CD4-positive, alpha-beta T cell treated with Interleukin-1 beta for 1 hour (primary cell): ENCODE measurements at places on chromosomes 12 and 14.
A peak's percentile ranks its signal among the peaks of the same experiment; 100 is the strongest.

DNA sequence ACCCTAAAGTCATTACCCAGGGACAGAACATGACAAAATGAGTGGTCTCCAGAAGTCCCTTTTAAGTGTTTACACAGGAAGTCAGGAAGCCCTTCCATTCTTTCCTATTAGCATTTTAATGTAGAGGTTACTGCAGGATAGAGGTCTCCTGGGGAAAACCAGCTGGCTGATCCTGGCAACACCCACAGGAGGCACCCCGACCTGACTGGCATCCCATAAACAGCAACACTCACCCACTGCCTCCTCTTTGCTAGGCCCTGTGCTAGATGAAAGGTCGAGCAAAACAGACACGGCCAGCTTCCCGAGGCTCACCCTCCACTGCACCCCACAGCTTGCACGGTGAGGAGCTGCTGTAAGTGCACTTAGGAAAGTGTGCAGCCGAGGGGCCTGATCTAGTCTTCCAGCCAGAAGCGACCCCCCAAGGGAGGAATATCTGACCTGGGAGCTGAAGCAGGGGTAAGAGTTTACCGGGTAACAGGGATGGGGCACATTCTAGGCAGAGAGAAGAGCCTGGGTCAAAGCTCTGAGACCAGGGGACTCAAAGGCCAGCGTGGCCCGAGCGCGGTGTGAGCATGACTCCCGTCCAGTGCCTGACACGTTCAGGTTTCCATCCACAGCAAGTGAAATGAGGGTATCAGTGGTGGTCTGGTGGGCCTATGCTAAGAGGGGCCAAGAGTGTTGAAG lies 9.0 kb downstream of the DAZAP2 start:
- no peak for DNase-seq

DNA sequence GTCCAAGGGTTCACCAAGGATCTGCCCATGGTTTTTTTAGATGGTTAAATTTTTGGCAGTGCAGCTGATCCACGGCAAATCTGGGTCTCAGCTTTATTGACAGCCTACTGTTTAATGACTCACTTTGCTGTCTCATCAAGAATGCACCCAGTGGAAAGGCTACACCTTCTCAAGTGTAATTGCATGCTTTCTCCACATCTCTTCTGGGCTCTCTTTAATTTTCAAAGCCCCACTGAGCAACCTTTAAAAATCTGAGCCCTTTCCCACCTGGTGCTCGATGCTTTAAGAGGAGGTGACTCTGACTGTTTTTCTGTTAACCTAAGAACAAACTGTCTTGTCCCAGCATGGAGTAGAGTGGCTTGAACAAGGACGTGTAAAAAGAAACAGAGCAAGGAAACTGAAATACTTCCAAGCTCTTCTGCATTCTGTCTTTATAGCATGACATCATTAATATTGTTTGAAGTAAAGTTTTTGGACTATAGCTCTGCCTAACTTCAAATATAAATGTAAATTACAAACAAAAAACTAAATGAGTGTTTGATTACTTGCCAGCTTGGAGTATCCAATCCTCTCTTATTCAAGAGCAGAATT lies 214.2 kb upstream of the KRR1 start:
- no peak for DNase-seq

DNA sequence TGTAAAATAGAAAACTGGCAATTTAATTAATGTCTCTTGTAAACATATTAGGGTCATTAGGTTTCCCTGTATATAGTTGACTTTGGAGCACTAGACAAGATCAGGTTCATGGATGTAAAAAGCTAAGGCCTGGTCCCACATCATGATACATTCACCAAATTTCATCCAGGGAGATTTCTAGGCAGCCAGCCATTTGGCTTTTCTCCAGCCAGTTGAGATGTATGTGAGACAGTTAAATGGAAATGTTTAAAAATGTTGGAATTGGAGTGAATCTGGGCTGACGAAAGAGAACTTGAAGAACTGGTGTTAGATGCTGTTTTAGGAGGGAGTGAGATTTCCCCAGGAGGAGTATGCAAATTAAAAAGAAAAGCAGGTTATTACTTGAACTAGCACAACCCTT lies 41.8 kb upstream of the CLEC14A start:
- no peak for DNase-seq

- DNase-seq = no peak
Observed at GRCh38 chr12:6666211-6666610, 3.3 kb upstream of the ING4 start.

DNA sequence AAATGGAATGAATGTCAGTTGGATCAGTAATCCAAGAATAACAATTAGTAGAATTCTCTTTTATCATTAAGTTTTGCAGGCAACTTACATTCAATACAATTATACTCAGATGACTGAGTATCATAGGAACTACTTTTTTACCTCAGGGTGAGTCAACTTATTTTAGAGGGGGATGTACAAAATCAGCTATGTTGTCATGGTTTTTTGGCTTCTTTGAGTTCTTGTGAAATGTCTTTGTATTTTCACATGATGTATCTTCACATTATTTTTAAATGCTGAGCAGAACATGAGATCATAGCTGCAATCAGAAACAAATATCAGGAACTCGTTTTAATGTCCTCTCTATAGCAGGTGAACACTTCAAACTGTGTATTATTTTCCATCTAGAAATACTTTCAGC lies 65.3 kb upstream of the PTPRR start:
- DNase-seq = no peak

- DNase-seq = no peak
Observed at GRCh38 chr12:31105668-31106067, 32.0 kb downstream of the DDX11 start.

DNA sequence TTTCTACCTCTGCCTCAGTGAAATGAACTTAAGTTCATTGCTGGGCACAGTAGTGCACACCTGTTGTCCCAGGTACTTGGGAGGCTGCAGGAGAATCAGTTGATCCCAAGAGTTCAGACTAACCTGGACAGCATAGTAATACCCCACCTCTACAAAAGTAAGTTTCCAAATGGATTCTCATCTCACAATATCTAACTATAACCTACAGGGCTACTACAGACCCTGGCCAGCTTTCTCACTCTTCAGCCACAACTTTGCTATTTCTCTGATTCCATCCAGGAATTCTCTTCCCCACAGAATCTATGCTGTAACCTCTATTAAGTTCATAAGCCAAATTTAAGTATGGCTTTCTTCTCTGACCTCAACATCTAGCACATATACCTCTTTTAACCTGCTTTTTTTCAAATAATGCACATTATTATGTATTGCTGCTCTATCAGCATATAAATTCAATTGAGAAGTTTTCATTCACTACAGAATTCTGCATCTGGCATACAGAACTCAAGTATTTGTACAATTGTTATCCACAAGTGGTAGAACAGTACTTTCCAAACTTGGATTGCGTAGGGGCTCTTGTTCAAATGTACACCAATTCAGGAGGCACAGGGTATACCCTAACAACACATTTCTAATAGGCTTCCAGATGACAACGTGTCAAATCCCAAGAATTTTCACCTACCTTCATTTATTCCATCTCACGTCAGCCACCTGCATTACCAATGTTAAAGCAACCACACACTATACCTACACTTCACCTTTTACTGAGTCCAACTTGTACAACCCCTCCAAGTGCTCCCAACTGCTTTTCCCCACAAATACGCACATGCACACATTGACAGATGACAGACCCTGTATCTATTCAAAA lies 3.8 kb downstream of the RPS29 start:
- no peak for DNase-seq

- DNase-seq = no peak
Observed at GRCh38 chr12:47882781-47883546, 21.8 kb downstream of the VDR start.

- DNase-seq = no peak
Observed at GRCh38 chr12:25271486-25272098, 20.9 kb upstream of the KRAS start.

DNA sequence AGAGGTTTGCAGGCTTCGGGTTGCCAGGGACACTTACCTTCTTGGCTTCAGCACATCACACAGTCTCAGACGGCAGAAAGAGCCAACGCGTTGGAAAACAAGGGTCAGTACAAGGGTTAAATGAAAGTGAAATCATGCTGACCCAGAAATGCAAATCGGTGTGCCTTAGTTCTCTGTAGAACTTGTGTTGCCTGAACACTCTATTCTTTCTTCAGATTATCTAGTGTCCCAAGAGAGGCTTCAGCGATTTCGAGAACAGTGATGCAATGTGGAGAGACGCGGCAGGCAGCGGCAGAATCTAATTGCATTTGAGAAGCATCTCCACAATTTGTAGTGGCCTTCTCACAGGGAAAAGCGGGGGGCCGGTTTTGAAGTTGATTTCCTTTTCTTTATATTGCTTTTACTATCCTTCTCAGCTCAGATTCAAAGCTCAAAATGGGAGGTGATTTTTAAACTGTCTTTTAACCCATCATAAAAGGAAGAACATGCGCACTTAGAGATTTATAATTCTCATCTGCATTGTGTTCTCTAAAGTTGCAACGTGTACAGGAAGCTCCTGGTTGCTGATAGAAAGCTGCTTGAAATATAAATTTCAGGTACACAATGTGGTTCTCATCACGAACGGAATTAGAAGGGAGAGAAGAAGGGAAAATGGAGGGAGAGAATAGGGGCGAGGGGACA lies 67.8 kb upstream of the EGLN3 start:
- no peak for DNase-seq

DNA sequence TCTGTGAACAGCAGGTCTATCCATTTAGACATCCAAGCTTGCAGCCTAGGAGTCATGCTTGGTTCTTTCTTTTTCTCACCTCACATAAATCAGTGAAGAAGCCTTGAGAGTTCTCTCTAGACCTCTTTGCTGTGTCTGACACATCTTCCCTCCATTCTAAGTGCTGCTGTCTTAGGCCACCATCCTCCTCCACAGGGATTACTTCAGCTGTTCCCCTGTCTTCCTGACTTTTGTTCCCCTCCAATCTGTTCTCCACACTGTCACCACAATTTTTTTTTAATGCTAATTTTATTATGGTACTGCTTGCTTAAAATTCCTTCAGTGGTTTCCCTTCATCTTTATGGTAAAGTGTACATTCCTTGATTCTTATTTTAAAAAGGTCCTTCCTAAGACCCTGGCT lies 71.8 kb downstream of the DERA start:
- DNase-seq = no peak

DNA sequence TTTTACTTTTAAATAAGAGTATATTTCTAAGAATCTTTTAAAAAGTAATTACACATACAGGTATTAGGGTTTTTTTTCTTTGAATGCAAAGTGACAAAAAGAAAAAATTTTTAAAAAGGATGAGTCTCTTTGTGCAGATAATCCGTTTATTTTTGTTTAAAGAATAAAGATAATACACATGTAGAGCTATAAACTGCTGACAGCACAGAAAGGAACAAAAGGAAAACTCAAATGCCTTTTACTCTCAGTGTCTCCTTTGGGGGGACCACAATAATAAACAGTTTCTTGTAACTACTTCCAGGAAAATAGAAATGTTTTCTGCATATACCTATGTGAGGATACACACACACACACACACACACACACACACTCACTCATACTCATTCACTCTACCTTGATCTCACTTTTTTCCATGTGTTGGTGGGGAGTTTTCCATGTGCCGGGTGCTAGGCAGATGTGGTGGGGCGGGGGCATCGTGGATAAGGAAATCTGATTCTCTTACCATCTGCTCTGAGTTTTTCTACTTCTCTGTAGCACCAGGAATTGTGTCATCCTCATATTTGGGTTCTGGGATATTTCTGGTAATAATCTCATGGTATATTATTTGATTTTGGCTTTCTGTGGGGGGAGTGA lies 58.1 kb downstream of the KCTD10 start:
- DNase-seq = no peak

DNA sequence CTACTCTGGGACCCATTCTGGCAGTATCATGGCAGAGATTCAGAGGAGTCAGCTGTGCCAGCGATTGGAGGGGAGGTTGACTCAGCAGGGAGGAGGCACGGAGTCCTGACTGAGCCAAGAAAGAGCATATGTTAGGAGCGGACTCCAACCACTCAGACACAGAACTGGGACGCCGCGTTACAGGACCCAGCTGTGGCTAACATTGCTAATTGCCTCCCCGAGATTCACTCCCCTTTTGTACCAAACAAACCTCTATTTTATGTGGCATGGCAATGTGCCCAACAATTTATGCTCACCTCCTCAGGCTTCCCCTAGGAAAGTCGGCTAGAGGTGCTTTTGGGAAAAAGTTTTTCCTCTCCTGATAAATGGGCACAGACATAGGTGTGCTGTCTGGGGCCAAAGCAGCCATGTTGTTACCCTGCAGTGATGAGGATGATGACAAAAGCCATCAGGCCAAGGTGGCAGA lies 15.2 kb upstream of the CLIP1 start:
- no peak for DNase-seq

DNA sequence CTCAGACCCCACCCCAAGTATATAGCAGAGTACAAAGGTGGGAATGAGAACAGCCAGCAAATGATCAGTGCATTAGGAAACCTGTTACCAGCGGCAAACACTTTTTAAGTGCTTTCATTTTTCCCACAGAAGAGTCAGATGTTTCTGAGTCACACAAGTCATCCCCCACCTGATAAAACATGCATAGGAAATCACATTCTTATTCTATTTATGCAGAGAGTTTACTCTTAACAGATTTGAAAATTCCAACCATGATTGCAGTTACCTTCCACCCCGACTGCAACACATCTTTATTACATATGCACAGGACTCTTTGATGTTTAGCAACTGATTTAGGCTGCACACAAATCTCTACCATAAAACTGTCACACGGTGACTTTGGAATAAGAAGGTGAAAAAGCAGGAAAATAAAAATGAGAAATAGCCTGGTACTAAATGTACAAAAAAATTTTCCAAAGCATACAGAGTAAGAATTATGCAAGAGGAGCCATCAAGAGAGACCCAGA lies 236.4 kb downstream of the PAWR start:
- no peak for DNase-seq

- DNase-seq = peak; percentile 64
Observed at GRCh38 chr14:50000380-50001150, 107.7 kb downstream of the ARF6 start.

GRCh38 chr14:76767681-76768656 lies 6.7 kb downstream of the VASH1 start:
- DNase-seq = peak; percentile 86

DNA sequence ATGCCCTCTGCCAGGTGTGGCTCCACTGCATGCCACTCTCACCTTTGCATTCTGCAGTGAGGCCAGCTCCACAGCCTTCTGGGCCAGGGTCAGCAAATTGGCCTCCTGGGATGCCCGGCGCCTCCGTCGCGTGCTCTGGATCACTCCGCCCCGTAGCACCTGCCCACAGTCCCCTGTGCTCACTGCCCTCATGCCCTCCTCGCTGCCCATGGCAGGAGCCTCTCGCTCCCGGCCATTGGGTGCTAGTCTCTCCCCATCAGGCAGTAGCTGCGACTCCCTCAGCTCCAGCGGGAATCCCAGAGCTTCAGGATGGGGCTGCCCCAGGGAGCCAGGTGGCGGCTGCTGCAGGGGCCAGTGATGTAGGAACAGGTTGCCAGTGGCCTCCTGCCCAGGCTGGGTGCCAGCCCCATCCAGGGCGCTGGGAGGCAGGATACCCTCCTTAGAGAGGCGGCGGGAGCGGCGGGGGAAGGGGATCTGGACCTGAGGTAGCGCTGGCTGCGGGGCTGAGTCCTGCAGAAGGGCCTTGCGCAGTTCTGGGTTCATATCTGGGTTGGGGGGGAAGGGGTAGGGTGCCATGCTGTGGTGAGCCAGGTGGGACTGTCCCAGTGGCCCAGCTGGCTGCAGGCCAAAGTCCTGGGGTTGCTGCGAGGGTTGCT lies 24.5 kb upstream of the PNMA1 start:
- DNase-seq = no peak
